NCI-H2171 treated with DMSO at 0.1 percent for 48 hours (cell line): ENCODE measurements at places on chromosomes 11 and 22.

DNA sequence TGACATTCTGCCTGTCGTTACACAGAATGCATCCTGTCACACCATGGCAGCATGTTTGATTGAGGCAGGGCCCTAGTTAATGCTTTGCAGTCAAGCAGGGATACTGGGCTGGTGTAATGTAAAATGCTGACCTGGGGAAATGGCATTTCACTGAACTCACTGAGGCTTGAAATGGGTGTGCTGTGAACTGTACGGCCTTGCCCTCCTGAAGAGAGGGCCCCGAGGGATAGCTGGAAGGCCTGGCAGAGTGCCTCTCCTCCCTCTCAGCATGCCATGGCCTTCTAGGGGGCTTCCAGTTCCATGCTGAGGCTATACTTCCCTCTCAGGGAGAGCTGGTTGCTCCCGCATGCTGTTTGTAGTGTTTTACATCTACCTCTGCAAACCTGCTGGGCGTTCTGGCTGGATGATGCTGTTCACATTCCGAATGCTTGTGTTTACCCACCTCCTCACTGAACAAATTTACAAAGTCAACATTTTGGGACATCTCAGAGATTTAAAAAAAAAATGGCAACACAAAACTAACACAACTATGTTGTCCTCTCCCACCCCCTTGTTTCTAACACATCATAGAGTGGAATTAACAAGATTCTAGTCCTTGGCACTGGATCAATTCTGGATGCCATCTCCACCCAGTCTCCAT is 416.7 kb upstream of the CADM1 start:
- DNase-seq: peak; percentile 14

DNA sequence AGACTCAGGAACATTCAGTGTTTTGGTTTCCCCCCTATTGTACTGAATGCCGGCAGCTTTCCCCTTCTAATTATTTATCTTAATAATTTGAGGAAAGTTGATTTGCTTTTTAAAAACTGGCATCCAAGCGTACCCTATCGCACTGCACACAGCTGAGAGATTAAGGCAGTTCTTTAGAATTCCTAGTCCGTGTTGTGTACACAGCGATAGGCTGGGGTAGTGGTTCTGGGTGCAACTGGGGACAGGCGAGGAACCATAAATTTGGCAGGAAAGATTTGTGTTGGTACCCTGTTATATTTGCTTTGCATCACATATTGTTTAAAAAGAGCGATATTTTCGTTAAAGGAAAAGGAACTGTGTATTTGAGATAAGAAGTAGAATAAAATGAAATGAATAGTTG is 39.2 kb downstream of the PTPRJ start:
- no peak for DNase-seq

DNA sequence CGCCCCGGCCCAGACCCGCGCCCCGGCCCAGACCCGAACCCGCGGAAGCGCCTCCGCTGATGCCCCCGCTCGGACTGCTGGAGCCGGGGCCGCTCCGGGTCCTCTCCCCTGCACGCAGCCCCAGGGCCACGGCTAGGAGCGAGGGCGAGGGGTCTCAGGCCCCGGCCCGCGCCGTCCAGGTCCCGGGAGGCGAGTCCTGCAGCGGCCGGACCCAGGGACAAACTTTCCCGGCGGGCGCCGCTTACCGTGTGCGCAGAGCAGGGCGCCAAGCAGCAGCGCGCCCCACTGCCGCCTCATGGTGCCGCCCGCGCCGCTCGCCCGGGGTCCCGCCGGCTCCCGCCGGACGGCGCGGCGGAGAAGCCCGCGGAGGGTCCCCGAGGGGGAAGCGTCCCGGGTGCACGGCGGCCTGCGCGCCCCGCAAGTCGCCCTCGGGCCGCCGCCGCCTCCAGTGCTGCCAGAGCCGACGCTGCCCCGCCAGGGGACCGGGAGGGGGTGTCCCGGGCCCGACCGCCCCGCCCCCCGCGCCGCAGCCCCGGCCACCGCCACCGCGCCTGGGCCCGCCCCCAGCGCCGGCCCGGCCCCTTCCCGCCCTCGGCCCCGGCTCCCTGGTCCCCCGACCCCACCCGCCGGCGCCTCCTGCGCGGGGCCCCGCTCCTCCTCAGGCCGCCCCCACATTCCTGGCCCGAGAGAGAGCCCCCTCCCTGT is at the start of gene LRP4:
TSS of gene LRP4 (minus strand) at position 468 of the 705 bp plus-strand sequence. CDS start at position 297, 171 bp downstream.
- DNase-seq: no peak

GRCh38 chr11:75351541-75351790 is at the start of gene ARRB1:
Gene ARRB1 (minus strand): TSS chr11:75351661. CDS start chr11:75351607, 54 bp downstream.
- DNase-seq: no peak

GRCh38 chr11:132610216-132610615 is 922.1 kb downstream of the OPCML start:
- no peak for DNase-seq

DNA sequence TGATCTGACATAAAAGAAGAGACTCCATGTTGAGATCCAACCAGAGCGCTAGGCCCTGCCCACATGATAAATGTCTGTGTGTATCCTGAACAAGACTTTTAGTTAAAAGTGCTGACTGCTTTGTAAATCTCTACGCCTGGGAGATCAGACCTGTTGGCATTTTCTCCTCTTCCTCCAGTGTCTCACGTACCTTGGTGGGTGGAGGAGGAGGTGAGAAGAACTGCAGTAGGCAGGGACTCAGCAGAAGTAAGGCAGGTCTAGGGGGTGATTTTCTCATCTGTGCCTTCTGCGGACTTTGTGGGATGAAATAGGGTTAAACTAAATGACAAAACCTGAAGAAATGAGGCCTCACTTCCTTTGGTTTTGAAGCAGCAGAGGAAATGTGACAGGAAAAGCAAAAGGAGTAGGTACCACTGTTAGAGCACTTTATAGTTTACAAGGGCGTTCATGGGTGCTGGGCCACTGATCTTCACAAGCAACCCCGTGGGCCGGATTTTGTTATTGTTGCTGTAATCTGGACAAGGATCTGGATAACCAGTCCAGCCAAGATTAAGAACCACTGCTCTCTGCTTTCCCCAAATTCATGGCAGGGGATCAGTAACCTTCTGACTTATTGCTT is 36.7 kb upstream of the PLET1 start:
- no peak for DNase-seq

DNA sequence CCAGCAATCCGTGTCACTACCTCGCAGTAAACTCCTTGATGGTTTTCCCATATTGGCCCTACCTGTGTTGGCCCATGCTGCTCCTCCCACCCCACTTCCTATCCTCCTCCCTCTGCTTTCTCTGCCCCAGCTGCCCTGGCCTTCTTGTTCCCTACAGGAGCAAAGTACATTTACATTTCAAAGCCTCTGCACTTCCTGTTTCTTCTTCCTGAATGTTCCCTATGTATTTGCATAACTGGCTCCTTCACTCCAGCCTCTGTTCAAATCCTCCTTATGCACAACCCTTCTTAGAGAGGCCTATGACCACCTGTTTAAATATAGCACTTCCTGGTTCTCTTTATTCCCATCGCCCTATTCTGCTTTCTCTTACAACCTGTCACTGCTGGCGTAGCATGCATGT is 62.2 kb downstream of the PARVA start:
- DNase-seq: no peak

DNA sequence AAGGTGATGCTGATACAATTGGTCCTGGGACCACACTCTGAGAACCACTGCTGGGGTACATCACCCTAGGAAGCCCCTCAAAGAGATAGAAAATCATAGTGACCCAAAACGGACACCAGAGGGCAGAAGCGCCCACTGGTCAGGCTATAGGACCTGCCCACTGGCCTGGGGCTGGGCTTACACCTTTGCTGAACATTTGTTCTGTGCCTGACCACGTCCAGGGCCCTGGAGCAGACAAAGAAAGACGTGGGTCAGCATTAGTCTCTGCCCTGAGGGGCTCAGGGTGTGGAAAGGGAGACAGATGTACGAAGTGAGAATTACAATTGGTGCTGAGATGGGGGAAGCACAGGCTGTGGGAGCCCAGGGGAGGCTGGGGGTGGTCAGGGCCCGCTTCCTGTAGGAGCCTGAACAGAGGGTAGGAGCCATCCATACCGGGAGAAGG is 14.4 kb upstream of the SERPINH1 start:
- DNase-seq: peak; percentile 3

DNA sequence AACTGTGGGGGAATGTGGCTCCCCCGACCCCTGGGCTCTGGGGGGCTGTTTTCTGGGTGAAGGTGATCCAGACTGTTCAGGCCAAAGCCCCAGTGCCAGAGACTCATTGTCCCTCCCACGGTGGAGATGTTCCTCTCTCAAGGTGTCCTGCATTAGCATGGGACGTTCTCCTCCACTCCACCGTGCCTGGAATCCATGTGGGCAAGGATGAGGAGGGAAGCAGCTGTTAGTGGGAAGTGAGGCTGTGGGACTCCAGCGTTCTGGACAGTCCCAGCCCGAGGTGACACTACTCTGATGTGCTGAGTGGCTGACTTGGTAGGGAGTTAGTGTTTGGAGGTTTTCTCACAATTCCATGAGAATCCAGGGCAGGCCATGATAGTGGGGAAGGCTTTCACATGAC is 31.4 kb upstream of the CLDN5 start:
- DNase-seq: no peak

GRCh38 chr11:45247433-45247832 is 38.7 kb downstream of the SYT13 start:
- peak; percentile 62 for DNase-seq
